Mucosa of gallbladder (tissue), 1 donor: ENCODE measurements at places on chromosomes 1 and 21.

DNA sequence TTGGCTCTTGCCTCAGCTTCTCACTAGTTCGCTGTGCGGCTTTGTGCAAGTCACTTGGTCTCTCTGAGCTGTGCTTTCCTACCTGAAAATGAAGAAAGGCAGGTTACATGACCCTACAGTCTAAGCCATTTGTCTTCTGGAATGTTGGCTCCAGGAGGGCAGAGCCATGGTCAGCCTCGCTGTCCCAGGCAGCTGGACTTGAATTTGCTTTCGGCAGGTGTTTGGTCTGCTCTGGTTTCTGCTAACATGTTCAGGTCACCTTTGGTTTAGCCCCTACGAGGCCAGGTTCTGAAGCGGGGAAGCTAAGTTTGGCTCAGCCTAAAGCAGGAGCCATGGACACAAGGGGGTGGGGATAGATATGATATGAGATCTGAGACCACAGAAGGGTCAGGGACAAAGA, 19.1 kb downstream of the LRRC38 start:
- DNase-seq = no peak

- DNase-seq = no peak
Observed at GRCh38 chr21:38660333-38661196, 145.2 kb upstream of the ETS2 start.

GRCh38 chr1:21324368-21325141, 34.3 kb upstream of the ECE1 start:
- peak; percentile 87 for DNase-seq

GRCh38 chr1:41391834-41392527, 30.7 kb downstream of the FOXO6 start:
- no peak for DNase-seq

DNA sequence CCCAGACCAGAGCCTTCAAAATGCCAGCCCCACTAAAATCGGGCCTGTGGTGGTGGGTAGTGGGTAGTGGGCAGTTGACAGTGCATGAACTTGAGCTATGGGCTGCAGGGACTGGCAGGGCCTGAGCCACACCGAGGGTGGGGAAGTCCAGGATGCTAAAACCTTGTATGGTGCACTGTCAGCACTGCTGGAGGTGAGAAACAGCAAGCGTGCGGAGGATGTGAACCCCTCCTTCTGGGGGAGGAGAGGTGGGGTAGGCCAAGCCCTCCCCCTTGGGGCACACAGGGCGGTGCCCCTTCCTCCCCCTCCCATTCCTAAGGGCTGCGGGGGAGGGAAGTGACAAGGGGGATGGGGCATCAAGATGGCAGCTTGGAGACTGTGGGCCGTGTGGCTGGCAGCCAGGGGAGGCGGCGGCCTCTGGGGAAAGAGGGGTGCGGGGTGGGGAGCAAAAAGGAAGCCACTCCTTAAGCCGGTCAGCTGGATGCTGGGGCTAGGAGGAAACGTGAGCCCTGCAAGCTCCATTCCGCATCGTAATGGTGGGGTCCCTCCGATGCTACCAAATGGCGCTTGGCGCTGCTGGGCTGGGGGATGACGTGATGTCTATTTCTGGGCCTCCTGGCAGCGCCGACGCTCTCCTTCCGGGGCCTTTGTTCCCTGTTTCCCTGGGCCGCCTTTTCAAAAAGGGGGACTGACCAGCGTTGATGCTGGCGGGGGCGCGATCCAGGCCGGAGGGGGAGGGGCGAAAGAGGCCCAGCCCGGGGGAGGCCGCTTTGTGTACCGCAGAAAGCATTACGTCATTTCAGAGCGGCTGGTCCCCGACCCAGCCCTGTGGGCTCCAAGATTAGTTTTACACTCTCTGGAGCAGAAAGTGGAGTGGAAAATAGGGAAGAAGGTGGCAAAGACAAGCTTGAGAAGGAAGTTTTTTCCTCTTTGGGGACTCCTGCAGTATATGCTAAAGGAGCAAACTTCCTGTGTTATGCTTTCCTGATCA, 809 bp downstream of the SYT11 start:
- peak; percentile 75 for DNase-seq

GRCh38 chr1:185670187-185670627, 64.0 kb upstream of the HMCN1 start:
- DNase-seq = peak; percentile 33

DNA sequence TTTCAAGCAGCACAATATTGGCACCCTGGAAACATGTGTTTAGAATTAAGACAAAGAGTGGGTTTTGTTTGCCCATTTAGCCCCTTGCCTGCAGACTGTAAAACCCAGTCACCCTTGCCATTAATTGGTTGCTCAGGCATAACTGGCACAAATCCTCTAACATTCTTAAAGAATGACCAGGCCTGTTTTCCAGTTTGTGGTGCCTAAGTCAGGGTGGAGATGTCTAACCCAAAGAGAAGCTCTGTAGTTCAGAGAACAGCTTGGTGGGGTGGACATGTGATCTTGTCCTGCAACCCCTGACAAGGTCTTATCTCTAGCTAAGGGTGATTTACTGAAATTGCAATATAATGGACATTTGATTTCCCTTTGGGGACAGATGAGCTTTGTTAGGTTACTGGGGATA, 8.8 kb upstream of the ANGPTL7 start:
- DNase-seq = no peak

GRCh38 chr1:183323849-183324683, 94.1 kb downstream of the NMNAT2 start:
- no peak for DNase-seq

- no peak for DNase-seq
Observed at GRCh38 chr1:84985365-84985764, 11.5 kb downstream of the MCOLN2 start.

GRCh38 chr1:32791881-32792280, 25.3 kb downstream of the YARS1 start:
- no peak for DNase-seq

- DNase-seq = no peak
Observed at GRCh38 chr1:157157501-157158190, 19.5 kb upstream of the ETV3 start.

DNA sequence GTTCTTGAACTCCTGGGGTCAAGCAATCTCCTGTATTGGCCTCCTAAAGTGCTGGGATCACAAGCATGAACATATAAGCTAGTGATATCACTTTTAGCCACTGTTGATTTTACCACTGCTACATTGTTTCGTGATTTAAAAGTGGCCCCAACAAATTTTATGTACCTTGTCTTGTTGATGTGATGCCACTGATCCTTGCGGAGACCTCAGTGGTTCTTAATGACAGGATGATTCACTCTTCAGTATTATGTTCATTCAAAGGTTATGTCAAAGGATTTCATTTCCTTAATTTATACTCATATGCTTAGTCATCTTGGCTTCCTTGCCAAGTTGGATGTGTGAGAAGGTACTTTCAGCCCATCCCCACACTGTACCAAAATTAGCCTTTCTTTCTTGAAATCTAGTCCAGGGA, 12.1 kb downstream of the PRKACB start:
- DNase-seq = no peak

- DNase-seq = no peak
Observed at GRCh38 chr21:7916329-7917303, 2604.8 kb upstream of the TPTE start.

DNA sequence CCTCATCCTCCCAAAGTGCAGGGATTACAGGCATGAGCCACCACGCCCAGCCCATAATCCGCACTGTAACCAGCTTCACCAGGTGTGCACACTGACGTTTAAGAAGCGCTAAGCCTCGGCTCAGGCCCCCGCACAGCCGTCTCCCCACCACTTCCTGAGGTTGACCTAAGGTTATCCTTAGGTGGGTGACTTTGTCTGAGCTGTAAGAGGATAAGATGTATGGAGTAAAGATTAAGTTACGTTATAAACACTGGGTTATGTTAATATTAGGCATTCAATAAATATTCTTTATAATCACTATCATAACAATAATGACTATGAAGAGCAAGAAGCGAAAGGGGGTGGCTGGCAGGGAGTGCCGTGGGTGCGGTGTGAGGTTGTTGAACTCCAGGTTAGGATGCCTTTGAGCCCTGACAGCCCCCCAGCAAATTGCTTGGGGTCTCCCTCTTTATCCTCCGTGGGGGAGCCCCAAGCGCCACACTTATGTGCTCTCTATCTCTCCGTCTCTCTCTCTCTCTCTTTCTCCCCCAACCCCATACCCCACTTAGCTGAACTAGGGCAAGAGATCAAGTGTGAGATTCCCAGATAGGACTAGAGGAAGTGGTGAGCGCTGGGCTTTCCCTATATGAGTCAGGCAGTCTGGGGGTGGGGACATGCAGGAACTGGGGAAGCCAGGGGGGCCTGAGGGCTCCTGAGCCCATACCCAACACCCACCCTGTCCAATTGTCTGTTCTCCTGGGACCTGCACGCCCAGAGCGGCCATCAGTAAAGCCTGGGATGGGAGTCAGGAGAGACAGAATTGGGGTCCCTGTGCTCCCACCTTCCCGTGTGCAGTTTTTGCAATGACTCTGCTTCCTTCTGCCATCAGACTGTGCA, 7.6 kb downstream of the EFHD2 start:
- DNase-seq = peak; percentile 57

DNA sequence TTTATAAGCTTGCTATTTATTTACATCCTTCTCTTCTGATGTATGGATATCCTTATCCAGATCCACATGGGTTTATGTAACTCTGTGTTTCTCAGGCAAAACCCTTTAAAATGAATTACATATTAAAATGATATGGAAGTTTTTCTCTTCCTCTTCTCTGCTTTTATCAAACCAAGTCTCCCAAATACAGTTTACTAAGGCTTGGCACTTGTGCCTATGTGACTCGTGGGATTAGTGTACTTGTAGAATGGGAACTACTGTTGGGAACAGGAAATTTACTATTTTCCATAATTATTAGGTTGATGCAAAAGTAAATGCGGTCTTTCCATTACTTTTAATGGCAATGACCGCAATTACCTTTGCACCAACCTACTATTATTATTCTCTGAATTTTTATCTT, 14.8 kb downstream of the SIM2 start:
- no peak for DNase-seq

DNA sequence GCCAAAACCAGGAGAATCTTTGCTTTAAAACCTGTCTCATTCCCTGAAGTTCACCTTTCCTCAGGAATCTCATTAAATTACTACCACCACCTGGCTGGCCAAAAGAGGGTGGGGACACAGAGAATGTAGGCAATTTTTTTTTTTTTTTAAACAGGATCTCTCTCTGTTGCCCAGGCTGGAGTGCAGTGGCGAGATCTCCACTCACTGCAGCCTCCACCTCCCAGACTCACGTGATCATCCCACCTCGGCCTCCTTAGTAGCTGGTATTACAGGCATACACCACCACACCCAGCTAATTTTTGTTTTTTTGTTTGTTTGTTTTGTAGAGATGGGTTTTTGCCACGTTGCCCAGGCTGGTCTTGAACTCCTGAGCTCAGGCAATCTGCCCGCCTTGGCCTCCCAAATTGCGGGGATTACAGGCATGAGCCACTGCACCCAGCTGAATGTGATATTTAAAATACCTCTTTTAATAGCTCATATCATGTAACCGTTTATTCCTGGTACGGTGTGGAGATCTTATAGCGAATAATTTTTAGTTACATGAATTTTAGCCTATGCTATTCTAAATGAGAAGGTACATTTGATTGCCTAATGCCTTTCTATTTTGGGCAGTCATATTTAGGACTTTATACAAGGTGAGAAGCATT, 84.5 kb downstream of the POU2F1 start:
- no peak for DNase-seq

- DNase-seq = no peak
Observed at GRCh38 chr1:3922851-3923250, 22.8 kb upstream of the C1orf174 start.
